ENCODE measurements at places on chromosomes 5 and 9.

GRCh38 chr5:65127161-65127901 lies 354.4 kb downstream of the ADAMTS6 start:
- no peak for DNase-seq

GRCh38 chr5:13536933-13537332 lies 407.6 kb downstream of the DNAH5 start:
- no peak for DNase-seq

DNA sequence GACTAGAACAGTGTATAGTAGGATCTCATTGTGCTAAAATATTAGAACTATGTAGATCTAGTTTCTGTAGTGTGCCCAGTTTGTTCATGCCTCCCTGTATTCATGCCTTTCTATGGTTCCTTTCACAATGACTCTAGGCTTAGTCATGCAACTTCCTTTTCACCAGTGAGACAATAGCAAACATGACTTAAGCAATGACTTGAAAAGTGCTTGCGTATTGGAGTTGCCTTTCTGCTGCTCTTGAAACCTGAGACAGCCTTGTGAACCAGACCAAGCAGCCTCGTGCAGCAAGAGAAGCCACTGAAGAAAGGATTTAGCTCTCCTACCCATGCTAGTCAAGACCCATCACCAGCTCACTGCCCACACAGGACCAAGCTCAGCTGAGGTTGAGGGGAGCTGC lies 294.5 kb upstream of the TAS2R1 start:
- DNase-seq = no peak

- DNase-seq = no peak
Observed at GRCh38 chr9:137435980-137436760, 5.0 kb downstream of the ENTPD8 start.

GRCh38 chr9:91033797-91034196 lies 232.2 kb downstream of the SYK start:
- DNase-seq = no peak

- no peak for DNase-seq
Observed at GRCh38 chr5:109939116-109939682, 249.5 kb downstream of the MAN2A1 start.

GRCh38 chr9:95127249-95128176 lies 190.0 kb downstream of the FANCC start:
- peak; percentile 22 for DNase-seq

DNA sequence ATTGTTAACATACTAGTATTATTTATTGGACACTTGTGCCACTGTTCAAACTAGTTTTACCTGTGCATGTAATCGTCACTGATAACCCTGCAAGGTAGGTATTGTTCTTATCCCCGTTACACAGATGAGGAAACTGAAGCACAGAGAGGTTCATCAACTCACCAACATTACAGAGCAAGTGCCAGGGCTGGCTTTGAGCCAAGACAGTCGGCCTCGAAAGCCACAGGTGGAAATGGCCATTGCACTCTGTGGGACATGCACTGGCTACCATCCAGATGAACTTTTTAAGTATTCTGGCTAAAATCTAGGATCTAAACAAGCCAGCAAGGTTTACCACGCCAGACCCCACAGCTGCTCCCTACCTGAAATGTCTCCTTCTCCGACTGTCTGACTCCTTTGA lies 57.9 kb downstream of the TEX10 start:
- no peak for DNase-seq

GRCh38 chr5:106833517-106833916 lies 837.2 kb downstream of the EFNA5 start:
- DNase-seq = no peak

DNA sequence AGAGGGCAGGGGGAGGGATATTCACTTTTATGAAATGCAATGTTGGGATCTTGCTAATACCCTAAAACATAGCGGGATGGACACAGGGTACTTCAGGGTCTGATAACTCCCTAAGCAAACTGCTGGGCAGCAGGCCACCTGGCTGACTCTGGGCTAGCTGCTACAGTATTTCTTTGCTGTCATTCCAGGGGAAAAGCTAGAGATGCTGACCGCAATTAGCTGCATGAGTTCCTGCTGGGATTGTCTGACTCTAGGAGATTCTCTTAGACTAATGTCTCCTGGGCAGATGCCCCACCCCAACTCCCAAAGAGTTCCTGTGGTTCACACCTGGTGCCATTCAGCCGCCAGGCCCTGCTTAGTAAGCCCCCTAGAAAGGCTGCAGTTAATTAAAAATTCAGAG lies 69.9 kb downstream of the PSAT1 start:
- DNase-seq = no peak

- no peak for DNase-seq
Observed at GRCh38 chr5:14417276-14417730, 164.3 kb upstream of the OTULINL start.

DNA sequence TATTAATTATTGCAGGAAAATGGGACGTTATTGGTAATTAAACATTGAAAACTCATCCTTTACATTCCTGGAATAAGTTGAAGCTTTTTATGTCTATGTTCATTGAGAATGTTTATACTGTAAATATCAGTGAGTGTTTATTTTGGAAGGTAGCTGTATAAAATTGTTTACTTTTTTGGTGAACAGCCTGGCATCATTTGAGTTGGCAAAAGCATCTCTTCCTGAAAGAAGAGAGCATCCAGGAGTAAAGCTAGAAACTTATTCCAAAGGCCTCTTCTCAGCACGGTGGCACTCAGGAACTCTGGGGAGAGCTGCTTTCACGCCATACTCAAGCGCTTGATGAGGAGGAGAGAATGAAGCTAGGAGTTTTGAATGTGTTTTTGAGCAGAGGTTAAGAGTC lies 79.9 kb downstream of the GAPVD1 start:
- DNase-seq = no peak

DNA sequence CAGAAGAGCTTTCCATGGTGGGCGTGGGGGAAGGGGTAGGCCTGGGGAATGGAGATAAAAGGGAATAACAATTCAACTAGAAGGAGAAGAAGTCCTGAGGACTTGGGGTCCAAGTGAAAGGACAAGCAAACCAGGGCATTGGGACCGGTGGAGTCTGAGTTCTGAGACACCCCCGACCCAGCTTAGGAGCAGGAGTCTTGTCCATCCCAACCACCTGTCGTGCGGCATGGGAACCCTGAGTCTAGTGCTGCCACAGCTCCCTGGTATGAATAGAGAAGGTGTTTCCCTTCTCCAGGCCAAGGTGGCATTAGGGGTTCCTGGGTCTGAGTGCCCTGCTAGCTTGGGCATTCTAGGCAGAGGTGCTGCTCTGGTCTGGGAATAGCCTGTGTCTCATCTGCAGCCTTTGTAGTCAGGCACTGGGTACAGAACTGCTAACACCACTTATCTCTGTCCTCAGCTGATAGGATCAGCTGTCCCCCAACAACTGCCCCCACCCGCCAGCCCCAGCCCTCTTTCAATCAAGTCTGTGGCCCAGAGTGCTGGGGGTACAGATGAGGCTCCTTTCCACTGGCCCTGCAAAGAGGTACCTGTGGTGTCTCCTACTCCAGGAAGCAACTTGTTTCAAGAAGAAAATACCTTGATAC lies 9.9 kb downstream of the HNRNPAB start:
- DNase-seq = no peak

GRCh38 chr5:167982-168660 lies 23.2 kb upstream of the LRRC14B start:
- DNase-seq = no peak

- DNase-seq = no peak
Observed at GRCh38 chr5:89043676-89044075, 160.7 kb upstream of the MEF2C start.

DNA sequence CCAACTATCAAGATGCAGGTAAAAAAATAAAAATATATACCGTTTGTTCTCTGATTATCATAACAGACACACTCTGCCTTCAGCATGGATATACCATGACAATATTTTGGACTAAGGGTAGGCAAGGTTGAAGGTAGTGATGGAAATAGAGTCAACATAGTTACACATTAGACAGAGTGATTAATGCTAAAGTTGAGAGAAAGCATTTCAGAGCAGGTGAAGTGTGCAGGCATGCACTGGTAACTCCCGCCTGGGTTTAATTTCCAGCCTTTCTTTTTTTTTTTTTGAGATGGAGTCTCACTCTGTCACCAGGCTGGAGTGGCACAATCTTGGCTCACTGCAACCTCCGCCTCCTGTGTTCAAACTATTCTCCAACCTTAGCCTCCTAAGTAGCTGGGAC lies 458.5 kb downstream of the TLR4 start:
- no peak for DNase-seq

- no peak for DNase-seq
Observed at GRCh38 chr5:159947708-159948358, 31.6 kb downstream of the ADRA1B start.

GRCh38 chr9:105127863-105128220 lies 116.6 kb upstream of the SLC44A1 start:
- DNase-seq = no peak

DNA sequence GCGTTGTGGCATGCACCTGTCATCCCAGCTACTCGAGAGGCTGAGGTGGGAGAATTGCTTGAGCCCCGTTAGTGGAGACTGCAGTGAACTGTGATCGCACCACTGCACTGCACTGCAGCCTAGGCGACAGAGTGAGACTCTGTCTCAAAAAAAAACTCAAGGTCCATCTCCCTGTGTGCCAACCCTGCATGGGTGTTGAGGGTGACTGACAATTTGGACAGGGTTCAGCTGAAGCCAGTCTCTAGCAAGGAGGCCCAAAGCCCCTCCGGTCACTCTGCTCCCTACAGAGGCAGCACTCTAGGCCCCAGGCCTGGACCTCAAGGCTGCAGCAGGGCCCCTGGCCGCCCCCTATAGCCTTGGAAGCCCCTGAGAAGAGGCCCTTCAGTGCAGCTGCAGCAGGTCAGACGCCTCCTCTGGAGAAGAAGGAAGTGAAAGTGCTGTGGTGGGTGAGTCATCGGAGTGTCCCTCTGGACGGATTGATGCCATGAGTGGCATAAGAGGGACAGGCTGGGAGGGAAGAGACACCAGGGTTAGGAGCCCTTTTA lies 39.2 kb upstream of the NEK6 start:
- no peak for DNase-seq

GRCh38 chr5:124876983-124877382 lies 130.5 kb upstream of the ZNF608 start:
- DNase-seq = no peak

GRCh38 chr9:99027443-99027842 lies 77.5 kb upstream of the TGFBR1 start:
- no peak for DNase-seq

DNA sequence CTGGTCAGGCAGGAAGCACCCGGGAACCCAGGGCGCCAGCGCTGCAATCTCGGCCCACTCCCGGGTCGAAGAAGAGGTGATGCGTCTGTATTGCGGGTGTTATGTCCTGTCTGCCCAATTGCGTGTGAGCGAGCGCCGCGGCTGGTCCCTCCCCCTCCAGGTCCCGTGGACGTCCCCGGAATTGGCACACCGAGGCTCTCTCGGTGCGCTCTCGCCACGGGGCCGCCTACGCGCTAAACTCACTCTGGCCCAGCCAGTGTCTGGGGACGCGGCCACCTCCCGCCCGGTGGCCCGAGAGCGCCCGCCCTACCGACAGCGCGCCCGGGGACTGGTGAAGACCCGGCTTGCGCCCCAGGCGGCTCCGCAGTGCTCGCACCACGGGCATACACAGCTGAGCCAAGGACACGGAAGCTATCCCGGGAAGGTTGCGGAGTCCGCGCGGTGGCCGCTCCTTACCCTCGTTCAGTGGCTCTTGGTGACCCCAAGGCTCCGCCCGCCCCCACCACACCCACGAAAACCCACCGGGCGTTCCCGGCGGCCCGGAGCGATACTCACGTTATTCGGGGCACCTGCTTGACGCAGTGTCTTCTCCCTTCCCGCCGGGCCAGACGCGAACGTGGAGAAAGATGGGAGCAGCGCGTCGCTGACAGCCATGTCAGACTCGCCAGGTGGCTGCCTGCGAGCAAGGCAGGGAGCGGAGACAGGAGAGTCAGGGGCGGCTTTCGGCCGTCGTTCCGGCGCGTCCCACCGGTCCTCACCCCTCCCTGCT lies 1.0 kb downstream of the KLF4 start:
- no peak for DNase-seq

- no peak for DNase-seq
Observed at GRCh38 chr9:114451707-114452031, 53.6 kb downstream of the WHRN start.

DNA sequence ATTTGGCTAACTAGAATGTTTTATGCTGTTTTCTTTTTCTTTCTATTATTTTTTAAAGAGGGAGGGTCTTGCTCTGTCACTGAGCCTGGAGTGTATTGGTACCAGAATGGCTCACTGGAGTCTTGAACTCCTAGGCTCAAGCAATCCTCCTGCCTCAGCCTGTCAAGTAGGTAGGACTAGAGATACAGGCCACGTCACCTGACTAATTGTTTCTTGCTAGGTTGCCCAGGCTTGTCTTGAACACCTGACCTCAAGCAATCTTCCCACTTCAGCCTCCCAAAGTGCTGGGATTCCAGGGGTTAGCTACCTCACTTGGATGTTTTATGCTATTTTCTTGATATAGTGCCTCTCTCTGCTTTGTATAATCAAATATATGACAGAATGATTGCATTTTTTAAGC lies 166.2 kb downstream of the AOPEP start:
- no peak for DNase-seq

DNA sequence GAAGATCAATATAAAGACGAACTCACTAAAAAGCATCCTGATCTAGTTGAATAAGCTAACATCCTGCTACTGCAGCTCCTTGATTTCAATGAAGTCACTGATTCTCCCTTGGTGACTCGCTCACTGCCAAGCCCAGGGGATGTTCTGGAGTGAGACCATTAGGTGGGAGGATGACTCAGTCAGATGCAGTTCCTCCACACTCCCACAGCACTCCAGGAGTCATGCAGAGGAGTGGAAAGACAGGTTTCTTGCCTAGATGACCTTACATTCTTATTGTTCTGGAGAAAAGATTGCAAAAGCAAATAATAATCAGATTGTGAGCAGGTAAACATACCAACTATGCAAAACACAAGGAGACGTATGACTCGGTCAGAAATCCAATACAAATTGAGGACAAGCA lies 15.3 kb downstream of the GCNT4 start:
- DNase-seq = no peak

DNA sequence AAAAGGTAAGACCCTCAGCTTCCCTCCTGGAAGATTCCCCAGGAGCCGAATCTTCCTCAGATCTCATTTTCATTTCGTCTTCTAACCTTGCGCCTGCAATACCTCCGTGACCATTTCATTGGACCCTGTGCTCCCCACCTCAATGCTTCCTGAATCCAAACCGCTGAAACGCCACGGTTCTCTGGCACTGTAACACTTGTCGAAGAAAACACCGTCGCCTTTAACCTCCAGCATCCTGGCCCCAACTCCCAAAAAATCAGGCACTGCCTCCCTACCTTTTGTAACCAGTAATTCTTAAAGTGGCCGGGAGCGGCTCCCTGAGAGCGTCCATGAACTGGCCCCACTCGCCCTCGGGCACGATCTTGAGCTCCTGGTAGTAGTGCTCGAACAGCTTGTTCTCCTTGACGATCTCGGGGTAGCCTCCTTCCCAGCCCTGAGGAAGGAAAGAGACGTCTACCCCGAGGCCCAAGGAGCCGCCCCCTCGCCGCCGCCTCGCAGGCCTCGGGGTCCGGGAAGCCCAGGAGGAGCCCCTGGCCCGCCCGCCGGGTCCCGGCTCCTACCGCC lies 438 bp downstream of the NSUN2 start:
- no peak for DNase-seq

DNA sequence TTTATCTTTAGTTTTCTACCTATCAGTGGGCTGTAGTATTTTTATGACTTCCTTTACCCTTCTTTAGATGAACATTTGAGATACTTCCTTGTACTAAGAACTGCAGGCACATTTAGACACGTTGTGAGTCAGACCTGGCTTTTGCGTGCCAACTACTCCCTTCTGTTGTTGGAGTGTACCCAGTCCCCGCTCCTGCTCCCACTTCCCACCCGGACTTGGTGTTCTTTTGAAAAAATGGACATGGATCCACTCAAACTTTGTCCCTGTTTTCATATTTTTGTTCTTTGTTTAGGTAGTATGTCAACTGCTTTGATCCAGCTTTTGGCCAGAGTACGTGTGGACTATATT lies 60.7 kb downstream of the PARP8 start:
- no peak for DNase-seq
